ENCODE measurements at places on chromosomes 7 and 10.

- no peak for DNase-seq
Measured at GRCh38 chr10:75508814-75509306, 77.4 kb downstream of the LRMDA start.

DNA sequence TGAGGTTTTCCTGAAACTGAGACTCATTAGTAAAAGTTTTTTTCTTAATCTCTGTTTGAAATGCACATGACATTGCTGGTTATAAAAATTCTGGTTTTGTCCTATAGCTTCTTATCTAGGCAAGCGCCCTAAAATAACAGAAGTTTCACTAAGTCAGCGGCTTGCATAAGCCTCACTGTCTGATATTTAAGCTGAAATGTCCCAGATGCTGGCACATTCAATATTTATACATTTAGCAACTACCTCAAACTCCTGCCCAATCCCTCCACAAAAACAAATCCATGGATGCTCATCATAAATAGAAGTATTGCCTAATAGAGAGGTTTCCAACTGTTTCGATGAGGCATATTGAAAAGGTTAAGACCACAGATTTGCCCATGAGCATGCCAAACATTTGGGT is 83.1 kb upstream of the EGR2 start:
- no peak for DNase-seq

GRCh38 chr10:82668221-82668895 is 793.4 kb downstream of the NRG3 start:
- no peak for DNase-seq

DNA sequence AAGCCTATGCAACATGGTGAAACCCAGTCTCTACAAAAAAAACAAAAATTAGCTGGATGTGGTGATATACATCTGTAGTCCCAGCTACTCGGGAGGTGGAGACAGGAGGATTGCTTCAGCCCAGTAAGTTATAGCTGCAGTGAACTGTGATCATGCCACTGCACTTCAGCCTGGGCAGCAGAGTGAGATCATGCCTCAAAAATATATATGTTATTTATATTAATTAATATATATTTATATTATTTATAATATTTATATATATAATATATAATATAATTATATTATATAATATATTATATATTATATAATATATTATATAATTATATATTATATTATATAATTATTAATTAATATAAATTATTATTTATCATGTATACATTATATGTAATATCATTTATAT is 1158.4 kb upstream of the AUTS2 start:
- DNase-seq: no peak

GRCh38 chr7:77415476-77415822 is 700 bp downstream of the GSAP start:
- no peak for DNase-seq

DNA sequence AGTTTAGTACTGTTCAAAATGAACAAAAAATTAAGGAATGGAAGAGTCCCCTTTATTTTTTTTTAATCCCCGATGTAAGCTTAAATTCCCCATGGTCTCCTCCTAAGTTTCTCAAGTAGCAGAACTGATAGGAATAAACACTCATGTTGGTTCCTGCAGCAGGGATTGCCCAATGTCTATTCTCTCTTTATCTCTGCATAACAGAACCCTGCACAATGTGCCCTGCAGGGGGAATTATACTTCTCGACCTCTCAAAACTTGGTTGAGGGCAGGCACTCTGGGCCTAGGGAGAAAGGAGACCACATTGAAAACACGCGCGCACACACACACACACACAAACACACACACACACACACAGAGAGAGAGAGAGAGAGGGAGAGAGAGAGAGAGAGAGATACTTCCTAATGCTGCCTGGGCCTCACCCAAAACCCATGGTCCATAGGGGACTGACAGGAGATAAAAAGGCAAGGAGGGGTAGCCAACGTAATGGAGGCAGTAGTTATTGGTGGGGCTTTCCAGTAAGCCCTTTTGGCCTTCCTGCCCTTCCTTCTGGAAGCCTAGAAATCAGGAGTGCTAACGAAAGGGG is 22.7 kb downstream of the JAZF1 start:
- DNase-seq: no peak

GRCh38 chr10:6507311-6507710 is 72.8 kb downstream of the PRKCQ start:
- no peak for DNase-seq

DNA sequence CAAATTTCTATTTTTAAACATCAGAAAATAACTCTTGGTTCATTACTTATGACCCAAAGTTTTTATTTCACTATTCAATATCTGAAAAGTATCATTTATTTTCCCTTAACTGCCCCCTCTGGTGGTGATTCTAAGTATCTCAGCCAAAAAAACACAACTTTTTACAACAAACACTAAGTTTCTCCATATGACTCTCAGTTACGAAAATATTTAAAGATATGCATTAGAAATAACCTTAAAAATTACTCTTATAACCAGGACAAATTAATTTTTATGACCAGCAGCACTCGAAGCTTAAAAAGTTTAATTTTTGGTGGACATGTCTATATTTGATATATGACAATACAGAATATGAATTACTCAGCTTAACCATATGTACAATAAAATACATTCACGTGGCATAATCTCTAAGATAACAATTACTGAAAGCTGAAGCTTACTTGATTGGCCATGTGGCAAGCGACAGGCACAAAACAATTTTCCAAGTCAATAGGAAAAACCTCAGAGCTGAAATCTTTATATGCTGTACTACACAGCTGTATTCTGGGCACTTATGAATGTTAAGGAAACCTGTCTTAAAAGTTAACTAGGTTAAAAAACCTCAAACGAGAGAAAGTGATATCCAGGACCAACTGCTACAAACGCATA is 2.3 kb downstream of the HNRNPA2B1 start:
- DNase-seq: no peak
